ENCODE measurements at places on chromosomes 12 and 14.

- DNase-seq, result peak; percentile 14
Measured at GRCh38 chr12:131776237-131776889, 51.8 kb upstream of the MMP17 start.

- DNase-seq, result no peak
Measured at GRCh38 chr12:62724285-62724684, 210.7 kb downstream of the PPM1H start.

- no peak for DNase-seq
Measured at GRCh38 chr14:36455241-36455627, 64.8 kb downstream of the NKX2-1 start.

DNA sequence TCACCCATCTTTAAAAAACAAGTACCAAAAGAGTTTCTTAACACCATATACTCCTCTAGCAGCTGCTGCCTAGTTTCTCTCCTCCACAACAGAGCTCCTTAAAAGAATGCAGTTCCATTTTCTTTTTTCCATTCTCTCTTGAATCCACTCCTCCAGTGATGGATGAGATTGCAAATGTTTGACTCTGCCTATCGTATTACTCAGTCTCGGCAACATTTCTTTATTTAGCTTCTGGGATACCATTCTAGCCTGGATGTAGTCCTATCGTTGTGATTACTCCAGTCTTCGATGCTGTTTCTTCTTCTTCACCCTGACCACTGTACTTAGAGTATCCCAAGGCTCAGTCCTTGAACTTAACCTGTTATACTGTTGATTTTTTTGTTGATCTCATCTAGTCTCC, 30.8 kb downstream of the CAND1 start:
- no peak for DNase-seq

- DNase-seq, result no peak
Measured at GRCh38 chr12:7013101-7013500, 5.2 kb downstream of the LPCAT3 start.

- DNase-seq, result no peak
Measured at GRCh38 chr14:68550338-68550715, 242.5 kb downstream of the ZFP36L1 start.

- no peak for DNase-seq
Measured at GRCh38 chr12:94228488-94228907, 80.1 kb downstream of the PLXNC1 start.

- no peak for DNase-seq
Measured at GRCh38 chr12:49542592-49543160, 3.8 kb downstream of the KCNH3 start.

DNA sequence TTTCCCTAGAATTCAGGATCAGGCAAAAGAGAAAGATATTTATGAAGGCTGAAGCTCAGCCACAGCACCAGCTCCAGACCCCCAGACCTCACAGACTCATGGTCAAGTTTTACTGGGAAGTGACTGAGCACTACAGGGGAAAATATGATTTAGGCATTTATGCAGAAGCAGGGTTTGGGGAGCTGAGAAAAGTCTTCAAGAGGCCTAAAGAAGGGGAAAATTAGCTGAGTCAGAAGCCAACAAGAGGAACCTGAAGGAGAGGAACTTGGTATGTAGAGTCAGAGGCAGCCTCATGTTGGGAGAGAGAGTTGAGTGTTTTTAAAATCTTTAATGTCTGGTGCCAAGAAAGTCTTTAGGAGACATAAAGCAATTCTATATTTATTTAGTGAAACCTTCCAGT, 63.0 kb downstream of the FOS start:
- no peak for DNase-seq

DNA sequence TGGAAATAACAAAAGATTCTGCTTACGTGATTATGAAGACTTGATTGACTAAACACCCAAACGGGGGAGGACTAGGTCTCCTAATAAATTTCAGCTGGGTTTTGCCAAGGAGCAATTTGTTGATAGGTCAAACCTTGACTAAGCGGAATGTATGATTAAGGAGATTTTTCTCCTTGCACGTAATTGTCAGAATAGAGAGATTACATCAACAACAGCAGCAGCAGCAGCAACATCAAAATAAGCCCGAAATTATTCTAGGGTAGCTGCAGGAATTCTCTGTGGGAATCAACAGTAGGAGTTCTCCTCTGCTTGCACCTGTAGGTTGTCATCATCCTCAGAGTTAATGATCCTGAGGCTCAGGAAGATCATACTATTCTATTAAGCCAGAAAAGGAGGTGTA, 10.2 kb downstream of the ELK3 start:
- no peak for DNase-seq

- DNase-seq, result no peak
Measured at GRCh38 chr14:39085933-39086332, 17.1 kb downstream of the SEC23A start.

DNA sequence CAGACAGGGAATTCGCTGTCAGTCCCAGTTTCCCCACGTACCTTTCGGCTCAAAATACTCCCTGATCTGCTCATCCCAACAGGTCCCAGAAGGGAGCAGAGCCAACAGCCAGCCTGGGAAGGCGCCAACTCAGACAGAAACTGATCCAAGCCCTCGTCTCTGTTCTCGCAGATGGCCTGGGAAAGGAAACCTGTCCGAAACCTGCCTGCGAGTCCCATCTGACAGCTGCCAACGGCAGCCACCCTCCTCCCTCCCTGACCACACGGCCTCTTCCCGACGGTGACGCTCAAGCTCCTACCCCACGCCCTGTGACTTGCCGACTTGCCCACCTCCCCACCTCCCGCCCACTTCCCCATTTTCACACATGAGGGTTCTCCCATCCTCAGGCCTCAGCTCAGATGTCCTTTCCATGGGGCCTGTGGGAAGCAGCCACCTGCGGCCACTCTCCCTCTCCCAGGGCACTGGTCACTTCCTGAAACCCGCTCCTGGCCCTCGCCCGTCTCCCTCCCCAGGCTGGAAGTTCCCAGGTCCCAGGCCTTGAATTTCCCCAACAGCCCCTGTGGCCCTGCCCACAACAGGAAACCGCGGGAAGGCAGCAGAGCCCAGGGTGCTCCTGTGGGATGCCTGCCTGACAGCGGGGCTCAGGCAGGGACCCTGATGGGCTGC, 60.9 kb upstream of the FBRSL1 start:
- DNase-seq, result no peak

- no peak for DNase-seq
Measured at GRCh38 chr14:50726372-50727107, 58.4 kb upstream of the SAV1 start.

DNA sequence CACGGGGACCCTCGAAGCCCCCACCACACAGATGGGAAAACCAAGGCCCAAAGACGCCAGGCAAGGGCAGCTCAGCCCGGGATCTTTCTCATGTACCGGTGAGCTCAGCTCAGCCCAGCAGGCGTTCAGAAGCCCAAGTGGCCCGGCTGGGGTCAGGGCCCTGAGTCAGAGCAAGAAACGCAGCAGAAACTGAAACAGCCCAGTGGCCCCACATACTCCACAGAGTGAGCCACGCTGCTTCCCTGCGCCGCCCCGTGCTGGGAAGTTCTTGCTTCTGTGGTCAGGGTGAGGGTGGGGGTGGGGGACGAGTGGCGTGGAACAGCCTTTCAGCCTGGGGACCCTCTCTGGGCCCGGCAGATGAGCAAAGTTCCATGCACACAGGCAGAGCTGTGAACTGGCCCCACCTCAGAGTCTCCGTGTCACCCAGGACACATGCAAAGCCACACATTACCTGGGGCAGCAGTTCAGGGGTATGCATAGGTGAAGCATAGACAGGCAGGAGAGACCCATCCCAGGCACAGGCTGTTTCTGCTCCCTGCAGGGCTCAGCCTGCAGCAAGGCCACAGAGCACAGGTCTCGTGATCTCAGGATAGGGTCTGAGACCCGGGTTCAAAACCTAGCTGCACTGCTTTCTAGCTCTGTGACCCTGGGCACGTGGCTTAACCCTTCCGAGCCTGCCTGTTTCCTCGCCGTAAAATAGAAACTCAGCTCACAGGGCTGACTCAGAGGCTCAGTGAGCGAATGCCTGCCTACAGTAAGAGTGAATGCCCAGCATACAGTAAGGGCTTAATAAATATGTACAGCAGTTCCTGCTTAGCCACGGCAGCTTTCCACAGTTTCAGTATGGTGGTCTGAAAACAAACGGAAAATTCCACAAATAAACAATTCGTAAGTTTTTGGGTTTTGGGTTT, 21.6 kb downstream of the NCOR2 start:
- peak; percentile 69 for DNase-seq

DNA sequence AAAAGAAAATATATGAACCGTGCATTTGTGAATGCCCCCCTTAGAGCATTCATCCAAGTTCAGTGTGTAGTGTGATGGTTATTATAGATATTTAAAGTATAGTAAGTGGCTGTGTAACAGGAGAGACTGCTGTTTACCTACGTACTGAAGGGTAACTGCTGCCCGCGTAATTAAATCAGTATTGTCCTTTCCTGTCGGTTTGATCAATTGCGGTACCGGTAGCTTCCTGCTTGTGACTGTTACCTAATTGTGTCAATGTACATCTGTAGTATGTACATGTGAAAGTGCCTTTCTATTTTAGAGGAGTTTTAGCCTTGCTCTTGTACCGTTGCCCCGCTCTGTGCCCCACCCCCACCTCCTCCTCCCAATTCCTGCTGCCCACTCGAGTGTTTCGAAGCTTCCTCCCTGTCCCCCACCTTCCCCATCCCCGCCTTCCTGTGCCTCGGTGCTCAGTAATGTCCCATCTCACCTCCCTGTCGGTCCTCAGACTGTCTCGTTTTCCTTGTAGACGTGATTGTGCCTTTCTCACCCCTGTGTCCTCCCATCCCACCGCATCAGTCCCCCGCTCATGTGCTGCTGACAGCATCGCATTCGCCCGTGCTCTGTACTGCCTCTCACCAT, 75.0 kb downstream of the KICS2 start:
- DNase-seq, result no peak

DNA sequence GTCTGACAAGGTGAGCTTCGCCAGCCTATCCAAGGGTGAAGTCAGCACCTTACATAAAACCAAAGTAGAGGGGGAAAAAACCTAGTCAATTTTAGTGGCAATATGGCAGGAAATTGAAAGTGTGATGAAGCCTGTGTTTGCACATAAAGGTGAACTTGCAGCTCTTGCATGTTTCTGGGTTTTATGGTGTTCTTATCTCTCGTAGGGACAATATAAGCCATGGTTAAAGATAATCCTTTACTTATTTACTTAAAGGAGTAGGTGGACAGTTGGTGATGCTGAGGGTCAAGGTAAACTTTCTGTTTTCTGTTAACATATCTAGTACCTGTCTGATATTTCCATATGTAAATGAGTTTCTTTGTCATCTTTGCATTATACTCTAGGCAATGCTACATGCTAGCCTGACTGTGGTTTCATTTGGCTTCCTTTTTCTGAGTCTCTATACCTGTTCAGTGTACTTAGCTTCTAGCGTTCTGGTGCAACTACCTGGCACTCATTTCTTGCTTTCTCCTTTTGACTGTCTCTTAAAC, 32.8 kb downstream of the CCDC91 start:
- no peak for DNase-seq

GRCh38 chr14:79281244-79282152, 929.8 kb downstream of the DIO2 start:
- no peak for DNase-seq

- no peak for DNase-seq
Measured at GRCh38 chr12:46579474-46579873, 206.9 kb upstream of the SLC38A2 start.

DNA sequence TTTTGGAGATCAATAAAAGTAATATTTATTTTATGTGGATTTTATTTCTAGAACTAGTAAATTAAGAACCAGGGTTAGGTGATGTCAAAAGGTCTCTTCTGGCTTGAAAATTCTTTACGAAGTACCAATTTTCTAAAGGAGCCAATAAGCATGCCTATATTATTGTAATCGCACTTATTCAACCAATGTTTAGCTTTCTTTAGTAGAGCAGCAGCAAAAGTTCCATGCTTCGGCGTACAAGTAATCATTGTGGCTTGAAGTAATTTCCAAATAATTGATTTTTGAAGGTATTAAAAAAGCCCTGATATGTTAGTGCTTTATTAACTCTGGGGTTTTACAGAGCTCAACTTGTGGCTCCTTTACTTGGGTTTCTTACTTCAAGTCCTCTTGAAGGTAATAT, 3.4 kb downstream of the RMST start:
- no peak for DNase-seq

- DNase-seq, result no peak
Measured at GRCh38 chr14:57692671-57693070, 173.2 kb downstream of the SLC35F4 start.

DNA sequence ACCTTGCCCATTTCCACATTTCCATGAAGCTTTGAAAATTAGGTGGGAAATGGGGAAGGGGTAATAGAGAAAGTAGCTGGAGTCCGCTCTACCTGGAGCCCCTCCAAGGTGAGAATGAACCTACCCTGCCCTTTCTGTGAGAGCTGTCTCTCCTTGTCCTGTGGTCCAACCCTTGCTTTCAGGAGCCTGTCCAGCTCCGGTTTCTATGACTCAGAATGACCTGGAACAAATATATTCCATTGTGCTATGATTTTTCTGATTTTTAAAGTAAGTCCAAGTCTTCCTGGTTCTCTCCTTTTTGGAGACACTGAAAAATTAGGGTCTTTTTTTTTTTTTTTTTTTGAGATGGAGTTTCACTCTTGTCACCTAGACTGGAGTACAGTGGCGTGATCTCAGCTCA, 89.1 kb upstream of the VASH1 start:
- DNase-seq, result no peak

GRCh38 chr14:25094171-25094907, 44.4 kb upstream of the STXBP6 start:
- DNase-seq, result no peak

DNA sequence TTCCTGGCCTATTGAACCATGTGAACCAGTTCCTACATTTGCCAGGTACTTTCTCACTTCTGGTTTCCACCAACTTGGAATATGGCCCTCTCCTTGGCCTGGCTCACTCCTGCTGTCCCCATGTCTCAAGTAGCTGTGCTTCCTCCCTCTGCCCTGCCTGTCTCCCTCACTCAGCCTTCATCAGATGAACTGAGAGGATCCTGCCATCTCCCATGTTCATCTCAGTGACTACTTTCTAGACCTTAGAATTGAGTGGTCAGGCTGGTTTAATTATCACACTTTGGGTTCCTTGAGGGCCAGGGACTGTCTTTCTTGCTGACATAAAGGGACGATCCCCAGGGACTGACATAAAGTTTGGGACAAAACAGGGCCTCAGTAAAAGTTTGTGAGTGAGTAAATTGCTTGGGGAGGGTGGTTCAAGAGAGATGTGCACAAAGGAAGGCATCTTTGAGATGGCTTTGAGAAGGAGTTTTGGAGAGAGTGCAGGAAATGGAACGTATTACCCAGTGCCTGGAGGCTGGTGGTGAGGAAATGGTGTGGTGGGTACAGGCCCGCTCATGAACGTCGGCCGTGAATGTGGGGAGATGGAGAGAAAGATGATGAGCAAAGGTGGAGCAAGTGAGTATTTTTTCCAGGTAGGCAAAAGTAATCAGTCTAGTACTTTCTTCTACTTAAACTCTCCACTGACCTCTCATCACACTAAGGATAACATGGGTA, 20.8 kb downstream of the DYRK2 start:
- DNase-seq, result no peak

- DNase-seq, result no peak
Measured at GRCh38 chr14:75383721-75384120, 44.1 kb upstream of the JDP2 start.

All from activated CD4-positive, alpha-beta T cell treated with anti-CD3 and anti-CD28 coated beads, Interleukin-2, amount 50 U/mL, for 48 hours (primary cell).